ENCODE measurements at places on chromosomes 5 and 9.
A peak's percentile ranks its signal among the peaks of the same experiment; 100 is the strongest.

DNA sequence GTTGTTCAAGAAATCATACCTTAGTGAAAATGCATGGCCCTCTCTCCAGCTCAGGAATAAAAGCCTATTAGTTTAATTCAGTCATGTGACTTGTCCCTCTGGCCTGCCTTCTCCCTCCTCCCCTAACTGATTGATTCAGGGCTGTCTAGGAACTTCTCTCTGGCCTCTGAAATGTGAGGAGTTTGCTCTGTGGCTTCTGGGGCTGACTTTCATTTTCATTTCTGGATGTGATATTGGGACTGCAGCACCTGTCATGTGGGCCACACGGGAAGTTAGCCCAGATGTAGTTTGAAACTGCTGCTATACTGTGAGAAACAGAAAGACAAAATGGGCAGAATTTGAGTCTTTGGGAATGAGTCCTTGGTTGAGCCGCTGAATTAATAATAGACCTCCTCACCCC lies 44.8 kb downstream of the PARP8 start:
- DNase-seq: peak; percentile 40

DNA sequence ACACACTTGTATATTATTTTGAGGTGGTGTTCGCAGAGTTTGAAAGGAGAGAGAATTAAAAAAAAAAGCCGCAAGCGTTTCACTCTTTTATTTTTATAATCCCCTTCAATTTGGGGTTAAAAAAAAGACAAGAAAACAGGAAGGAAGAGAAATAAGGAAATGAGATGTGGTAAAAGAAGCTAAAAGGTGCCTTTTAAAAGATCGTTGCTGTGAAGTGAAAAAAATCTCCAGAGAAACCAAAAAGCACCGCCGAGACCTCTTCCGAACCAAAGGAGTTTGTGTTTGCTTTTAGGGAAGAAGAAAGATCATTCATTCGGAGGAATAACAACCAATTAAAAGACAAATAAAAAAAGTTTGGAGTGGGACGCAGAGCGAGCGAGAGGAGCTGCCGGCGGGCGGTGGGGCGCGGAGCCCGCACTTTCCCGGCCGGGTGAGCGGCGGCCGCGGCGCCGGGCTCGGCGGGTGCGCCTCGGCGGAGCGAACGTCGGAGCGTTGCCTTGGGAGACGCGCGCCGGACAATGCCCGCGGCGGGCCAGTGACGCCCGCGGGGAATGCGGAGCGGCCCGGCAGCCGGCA lies 355 bp downstream of the TLE4 start:
- DNase-seq: peak; percentile 26

DNA sequence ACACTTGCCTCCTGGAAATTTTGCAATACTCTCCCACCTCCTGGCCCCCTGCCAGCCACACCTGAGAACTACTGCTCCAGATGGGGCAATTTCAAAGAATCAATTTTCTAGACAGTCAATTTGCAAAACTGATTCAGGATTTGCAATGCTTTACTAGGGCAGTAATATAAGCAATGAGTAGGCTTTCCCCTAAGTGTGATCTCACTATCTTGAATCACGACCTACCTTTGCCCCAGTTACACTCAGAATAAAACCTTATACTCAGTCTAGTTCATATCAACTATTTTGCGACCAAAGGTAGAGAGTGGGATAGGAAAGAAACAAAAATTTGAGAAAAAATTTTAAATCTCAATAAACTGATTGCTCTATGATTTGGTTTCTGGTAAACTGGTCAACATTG lies 54.4 kb downstream of the DROSHA start:
- no peak for DNase-seq

DNA sequence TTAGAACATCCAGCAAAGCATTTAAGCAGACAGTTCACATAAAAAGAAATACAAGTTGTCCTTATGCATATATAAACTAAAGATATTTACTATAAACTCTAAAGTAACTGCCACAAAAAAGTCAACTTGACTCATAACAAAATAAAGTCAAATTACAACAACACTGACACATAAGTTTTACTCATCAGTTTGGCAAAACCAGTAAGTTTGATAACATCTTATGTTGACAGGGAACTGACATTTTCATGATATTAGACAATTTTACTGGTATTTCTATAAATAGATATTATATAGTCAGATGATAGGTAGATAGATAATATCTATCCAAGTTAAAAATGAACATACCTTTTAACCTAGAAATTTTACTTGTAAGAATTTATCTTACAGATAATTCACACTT lies 9.9 kb upstream of the TSLP start:
- DNase-seq: no peak

DNA sequence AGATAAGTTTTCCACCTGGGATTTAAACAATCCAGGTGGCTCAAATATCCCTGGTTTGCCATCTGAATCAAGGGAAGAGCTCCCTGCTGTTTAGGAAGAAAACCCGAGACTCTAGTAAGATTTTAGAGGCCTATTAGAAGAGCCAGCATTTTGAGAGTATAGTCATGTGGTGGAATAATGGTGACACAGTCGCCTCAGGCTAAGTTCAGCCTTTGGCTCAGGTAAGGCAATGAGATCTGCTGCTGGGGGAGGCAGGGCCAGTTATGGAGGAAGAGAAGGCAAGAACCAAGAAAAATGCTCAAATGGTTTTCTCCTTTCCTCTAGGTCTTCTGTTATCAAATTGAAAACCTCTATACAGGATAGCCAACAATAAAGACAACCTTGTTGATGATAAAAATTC lies 16.2 kb downstream of the RAD1 start:
- DNase-seq: no peak

DNA sequence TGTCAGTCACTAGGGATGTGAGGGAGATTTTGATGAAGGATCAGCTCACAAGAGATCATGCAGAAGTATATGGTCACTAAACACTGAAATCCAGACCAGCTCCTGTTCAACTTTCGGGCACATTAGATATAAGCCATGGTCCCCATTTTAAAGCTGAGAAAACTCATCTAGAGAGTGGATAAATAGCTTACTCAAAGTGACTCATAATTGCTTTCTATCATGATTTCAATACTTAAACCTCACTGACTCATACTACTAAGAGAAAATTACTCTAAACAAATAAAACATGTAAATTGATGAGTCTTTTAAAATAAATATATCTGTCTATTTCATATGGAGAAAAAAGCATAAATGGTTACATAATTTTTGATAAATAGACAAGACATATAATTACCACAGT lies 567.7 kb downstream of the TLR4 start:
- no peak for DNase-seq

GRCh38 chr9:87711857-87712800 lies 13.8 kb upstream of the CTSL start:
- no peak for DNase-seq

GRCh38 chr9:107784235-107784958 lies 294.8 kb upstream of the KLF4 start:
- DNase-seq: no peak

GRCh38 chr5:38433160-38433861 lies 123.1 kb downstream of the LIFR start:
- DNase-seq: no peak

- DNase-seq: no peak
These were observed 201.5 kb upstream of the MVB12B start for GRCh38 chr9:126125177-126125576.

GRCh38 chr9:11915699-11916098 lies 777.5 kb upstream of the TYRP1 start:
- DNase-seq: no peak

DNA sequence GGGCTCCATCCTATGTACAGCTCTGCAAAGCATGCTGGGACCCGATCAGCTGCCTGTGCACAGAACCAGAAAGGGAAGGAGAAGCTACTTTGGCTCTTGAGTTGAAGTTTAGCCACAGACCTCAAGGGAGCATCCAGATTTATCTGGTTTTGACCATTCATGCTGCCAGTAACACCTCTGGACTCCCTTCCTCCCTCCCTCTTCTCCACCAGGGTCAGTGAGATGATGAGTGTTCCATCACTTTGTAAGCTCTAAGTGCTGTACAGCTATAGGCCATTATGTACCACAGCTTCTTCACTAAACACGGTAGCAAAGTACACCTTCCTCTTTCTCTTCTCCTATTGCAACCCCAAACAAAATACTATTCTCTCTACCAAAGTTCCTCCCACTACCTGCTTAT lies 77.9 kb downstream of the GLIS3 start:
- no peak for DNase-seq

DNA sequence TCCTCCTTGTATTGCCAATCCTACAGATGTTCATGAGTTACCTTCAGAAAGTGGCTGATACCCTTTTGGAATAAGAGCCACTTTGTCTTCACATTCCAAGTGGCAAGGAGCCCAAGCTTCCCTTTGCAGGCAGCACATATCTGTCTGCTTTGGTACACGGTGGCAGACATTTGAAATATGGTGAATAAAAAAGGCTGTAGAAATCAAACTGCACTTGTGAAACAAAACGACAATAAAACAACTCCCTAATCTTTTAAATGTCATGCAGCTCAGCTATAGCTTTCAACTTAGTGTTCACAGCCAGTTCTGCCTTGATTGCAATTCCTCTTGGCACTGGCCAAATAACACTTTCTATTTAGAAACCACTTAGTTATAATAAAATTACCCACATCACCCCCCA lies 35.0 kb upstream of the DMAC1 start:
- DNase-seq: no peak

DNA sequence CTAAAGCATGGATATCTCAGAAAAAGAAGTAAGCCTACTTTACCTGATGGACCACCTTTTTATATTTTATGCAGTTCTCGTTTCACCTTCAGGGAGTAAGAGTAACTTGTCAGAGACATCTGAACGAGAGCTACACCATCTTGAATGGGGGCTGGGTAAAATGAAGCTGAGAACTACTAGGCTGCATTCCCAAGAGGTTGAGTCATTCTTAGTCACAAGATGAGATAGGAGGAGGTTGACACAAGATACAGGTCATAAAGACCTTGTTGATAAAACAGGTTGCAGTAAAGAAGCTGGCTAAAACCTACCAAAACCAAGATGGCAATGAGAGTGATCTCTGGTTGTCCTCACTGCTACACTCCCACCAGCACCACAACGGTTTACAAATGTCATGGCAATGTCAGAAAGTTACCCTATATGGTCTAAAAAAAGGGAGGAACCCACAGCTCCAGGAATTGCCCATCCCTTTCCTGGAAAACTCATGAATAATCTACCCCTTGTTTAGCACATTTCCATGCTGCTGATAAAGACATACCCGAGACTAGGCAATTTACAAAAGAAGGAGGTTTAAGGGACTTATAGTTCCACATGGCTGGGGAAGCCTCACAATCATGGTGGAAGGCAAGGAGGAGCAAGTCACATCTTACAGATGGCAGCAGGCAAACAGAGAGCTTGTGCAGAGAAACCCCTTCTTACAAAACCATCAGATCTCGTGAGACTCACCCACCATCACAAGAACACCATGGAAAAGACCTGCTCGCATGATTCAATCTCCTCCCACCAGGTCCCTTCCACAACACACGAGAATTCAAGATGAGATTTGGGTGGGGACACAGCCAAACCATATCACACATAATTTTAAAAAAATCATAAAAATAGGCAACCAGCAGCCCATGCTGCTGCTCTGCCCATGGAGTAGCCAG lies 62.5 kb downstream of the GIN1 start:
- no peak for DNase-seq

- no peak for DNase-seq
These were observed 75.7 kb upstream of the CCDC112 start for GRCh38 chr5:115372146-115372545.

GRCh38 chr9:110541950-110542349 lies 37.6 kb downstream of the SVEP1 start:
- no peak for DNase-seq

GRCh38 chr5:139708434-139708861 lies 60.3 kb downstream of the CXXC5 start:
- DNase-seq: no peak

DNA sequence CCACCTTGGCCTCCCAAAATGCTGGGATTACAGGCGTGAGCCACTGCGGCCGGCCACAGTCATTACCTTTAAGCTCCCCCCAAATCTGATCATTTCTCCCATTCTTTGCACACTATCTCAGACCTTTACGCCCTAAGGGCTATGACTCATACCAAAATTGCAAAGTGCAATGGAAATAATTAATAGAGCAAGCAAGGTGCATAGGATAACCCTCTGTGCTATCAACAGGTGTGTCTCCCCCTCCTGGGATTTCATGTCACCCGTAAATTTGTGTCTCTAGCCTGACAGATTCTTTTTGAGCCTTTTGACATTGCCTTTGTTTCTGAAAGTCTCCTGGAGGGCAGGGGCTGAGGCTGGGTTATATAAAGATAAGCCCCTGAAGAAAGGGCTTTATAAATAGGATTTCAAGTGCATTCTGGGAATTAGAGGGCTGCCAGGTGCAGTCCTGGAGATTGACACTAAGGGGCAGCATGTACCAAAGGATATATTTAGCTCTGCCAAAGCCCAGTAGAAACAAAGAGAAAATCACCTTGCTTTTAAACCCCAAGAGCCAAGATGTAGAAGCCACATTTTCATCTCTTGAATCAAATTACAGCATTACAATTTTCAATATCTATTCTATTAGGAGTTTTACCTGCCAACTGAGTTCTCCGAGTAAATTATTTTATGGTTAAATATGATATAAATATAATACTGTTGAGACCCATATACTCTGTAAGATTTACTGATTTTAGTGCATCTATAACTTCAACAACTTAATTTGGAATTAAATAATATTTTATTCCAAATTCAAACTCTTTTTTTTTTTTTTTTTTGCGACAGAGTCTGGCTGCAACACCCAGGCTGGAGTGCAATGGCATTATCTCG lies 18.2 kb downstream of the S100Z start:
- peak; percentile 38 for DNase-seq
